ENCODE measurements at places on chromosomes 5 and 9.

DNA sequence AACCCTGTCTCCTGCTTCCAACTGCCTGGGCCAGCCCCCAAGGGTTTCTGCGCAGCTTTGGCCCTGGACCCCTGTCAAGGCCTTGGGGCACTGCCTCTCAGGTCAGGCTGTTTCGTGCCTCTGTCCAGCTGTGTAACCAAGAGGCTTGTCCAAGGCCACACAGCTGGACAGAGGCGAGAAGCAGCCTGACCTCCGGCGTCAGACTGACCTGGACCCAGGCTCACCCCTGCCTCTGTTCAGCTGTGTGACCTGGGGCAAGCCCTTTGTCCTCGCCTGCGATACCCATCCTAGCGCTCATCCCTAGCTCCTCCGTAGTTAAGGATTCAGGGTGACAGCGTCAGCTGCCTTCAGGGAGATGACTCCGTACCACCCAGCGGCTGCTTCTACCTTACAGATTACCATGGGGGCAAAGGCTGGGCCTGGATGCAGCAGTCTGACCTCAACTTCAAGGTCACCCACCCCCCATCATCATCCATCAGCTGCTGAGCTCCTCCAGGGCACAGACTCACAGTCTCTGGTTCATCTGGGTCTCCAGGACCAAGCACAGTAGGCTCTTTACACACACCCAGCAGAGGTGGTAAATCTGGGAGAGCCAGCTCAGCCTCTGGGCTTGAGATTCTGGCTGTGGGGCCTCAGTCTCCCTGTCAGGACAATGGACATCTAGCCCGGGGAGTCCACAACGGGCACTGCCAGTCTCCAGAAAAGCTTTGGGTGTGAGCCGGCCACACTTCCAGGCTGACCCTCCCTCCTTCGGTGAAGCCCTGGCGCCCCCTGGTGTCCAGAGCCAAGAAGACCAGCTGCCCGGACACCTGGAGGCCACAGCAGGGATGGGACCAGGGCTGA lies 7.9 kb downstream of the AK1 start:
- DNase-seq = peak; percentile 72

- DNase-seq = no peak
Measured at GRCh38 chr9:110545705-110546104, 33.8 kb downstream of the SVEP1 start.

DNA sequence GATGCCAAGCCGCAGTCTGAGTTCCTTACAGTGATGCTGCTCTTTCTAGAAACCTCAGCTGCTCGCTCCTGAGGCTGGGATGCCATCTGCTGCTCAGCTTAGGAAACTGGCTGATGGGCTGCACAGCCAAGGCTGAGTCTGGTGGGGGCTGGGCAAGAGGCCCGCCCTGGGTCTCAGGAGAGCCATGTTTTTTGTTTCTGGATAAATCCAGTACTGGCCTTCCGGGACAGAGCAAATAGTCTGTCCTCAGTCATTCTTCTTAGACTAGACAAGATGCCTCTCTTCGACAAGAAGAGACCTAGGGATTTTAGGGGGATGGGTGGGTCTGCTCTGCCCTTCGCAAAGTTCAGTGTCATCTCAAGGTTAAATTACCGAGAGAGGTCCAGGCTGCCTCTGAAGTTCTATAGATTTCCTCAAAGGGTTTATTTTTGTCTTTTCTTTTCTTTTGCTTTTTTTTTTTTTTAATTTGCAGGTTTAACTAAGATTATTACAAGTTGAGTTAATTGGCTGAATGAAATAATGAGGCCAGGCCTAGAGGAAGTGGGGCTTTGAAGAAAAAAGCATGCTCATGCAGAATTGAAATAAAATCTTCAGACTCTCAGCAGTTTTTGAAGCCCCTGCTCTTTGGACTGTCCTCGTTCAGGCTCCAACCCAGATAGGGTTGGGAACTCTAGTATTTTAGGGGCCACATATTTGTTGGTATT lies 30.6 kb upstream of the MATR3 start:
- peak; percentile 56 for DNase-seq

DNA sequence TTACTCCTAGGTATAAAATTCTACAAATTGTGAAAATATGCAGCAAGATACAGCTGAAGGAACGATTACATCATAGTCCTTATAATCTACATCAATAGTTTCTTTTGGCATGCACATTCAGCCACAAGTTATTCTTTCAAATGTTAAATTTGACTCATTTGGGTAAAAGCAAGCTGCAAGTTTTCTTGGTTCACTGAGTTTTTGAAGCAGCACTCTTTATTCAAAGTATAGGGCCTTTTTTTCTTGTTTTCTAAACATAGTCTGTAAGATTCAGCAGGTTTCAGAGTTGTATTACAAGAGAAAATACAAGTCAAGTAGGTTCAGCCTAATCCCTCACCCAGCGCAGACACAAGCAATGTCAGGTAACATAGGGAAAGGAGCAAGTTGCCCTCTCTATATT lies 981.5 kb downstream of the PTPRD start:
- no peak for DNase-seq

DNA sequence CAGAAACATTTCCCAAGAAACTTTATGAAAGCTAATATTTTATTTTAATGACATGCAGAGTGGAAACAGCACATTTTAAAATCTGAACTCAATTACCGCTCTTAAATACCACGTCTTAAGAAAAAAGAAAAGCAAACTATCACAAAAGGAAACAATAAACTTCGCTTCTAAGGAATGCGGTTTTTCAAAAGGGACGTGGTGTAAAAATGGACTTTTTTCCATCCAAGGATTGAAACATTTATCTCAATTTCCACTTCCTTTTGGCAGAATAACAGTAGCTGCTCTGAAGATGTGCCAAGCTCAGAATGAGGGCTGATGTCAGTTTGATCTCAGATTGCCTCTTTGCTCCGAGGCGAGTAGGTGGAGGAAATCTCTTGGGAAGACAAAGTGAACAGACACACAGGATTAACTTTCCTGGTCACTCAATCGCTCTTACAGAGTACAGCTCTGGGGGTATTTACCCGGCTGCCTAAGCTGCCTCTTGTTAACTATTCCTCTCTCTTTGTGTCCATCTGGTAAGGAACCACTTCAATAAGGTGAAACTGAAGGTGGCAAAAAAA lies 158.5 kb downstream of the TRPM6 start:
- no peak for DNase-seq

DNA sequence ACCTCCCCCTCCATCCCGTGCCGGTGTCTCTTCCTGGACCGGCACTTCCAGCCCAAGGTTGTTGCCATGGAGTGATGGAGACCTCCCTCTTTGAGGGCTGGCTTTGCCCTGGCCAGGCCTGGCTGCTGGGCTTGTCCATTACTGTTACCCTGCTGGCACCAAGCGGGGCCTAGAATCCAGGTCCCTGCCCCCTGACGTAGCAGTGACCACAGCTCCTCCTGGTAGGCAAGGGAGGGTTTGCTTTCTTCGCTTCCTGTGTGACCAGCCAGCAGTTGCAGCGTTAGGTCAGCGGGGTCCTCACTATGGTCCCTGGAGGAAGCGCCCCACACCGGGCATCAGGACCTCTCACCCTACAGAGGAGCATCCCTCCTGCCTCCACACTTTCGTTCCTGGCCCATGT lies 146.7 kb upstream of the COL5A1 start:
- no peak for DNase-seq

- no peak for DNase-seq
Measured at GRCh38 chr9:6689893-6690674, 44.6 kb upstream of the GLDC start.

DNA sequence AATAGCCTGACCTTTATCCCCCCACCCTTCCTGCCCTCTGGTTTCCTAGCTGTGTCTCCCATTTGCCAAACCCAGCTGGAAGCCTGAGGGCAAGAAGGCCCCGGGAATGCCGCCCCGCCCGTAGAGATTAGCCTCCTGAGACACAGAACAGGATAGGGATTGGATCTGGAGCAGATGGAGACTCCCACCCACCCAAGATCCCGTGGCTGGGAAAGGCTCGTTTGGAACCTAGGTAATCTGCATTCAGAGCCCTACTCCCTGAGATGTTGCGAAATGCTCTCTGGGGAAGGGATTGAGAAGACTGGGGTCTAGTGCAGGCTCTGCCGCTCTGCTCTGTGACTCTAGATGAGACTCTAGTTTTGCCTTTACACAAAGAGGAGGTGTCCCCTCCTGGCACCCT lies 10.9 kb downstream of the AQP3 start:
- DNase-seq = no peak

- DNase-seq = no peak
Measured at GRCh38 chr9:33309903-33310302, 19.6 kb downstream of the NFX1 start.

DNA sequence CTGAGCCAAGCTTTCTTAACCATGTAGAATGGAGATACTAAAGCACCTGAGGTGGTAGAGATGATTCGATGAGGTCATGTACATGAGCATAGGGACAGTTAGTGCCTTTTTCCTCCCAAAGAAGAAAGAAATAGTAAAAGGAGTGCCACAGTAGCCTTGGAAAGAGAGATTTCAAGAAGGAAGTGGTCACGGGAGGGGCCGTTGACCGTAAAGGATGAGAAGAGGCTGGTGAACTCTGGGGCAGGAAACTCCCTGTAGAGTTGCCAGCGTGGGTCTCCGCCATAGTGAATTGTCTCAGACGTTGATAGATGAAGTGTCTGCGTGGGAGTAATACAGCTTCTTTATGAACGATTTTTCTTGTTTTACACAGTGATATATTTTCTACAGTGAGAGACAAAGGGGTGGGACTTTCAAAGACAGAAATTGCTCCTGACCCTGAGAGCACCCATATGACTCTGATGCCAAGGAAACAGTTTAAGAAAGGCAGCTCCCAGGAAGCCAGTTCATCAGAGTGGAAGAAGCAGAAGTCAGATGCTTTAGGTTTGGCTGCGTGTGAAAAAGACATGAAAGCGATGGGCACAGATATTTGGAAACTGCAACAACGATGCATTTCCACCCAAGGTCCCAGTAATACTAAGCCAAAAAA lies 41.3 kb downstream of the UGCG start:
- peak; percentile 61 for DNase-seq
